ENCODE measurements at places on chromosomes 4 and X. TPM values are rescaled to one million over a fixed set of nuclear protein-coding genes. Genes with fewer than 3 reads are reported as not detected.

Gene MAOB
- total RNA-seq, result 5.5 TPM

Gene AKAP4
- total RNA-seq, result not detected

Gene MAGEA2B
- not detected for total RNA-seq

Gene GPRASP1
- total RNA-seq, result 5.2 TPM

Gene AMBN
- not detected for total RNA-seq

Gene SLC10A6
- total RNA-seq, result 0.47 TPM

Gene NLGN3
- total RNA-seq, result 0.95 TPM

Gene MGST2
- total RNA-seq, result 1.2 TPM

Gene DCX
- not detected for total RNA-seq

Gene AFF2
- total RNA-seq, result 0.79 TPM

Gene BCAP31
- total RNA-seq, result 116 TPM

Gene HAND2
- total RNA-seq, result 8.4 TPM

Gene HEPH
- total RNA-seq, result 70.2 TPM

Gene ZNF711
- 0.69 TPM for total RNA-seq

Gene TMEM144
- 6.3 TPM for total RNA-seq

Gene USP27X
- total RNA-seq, result 3.0 TPM

Measured in bronchial smooth muscle cell (primary cell).